ENCODE measurements at places on chromosomes 2 and 18.

GRCh38 chr2:19982268-19982667 is 7.6 kb downstream of the WDR35 start:
- H3K4me1 ChIP-seq = peaks cover 8% of the 10 kb centered on the region
- no peak for DNase-seq
- no peak overlapping the region for H3K27ac ChIP-seq
- H3K4me3 ChIP-seq = no peak overlapping the region
- no peaks in the 10 kb centered on the region for H3K27me3 ChIP-seq

DNA sequence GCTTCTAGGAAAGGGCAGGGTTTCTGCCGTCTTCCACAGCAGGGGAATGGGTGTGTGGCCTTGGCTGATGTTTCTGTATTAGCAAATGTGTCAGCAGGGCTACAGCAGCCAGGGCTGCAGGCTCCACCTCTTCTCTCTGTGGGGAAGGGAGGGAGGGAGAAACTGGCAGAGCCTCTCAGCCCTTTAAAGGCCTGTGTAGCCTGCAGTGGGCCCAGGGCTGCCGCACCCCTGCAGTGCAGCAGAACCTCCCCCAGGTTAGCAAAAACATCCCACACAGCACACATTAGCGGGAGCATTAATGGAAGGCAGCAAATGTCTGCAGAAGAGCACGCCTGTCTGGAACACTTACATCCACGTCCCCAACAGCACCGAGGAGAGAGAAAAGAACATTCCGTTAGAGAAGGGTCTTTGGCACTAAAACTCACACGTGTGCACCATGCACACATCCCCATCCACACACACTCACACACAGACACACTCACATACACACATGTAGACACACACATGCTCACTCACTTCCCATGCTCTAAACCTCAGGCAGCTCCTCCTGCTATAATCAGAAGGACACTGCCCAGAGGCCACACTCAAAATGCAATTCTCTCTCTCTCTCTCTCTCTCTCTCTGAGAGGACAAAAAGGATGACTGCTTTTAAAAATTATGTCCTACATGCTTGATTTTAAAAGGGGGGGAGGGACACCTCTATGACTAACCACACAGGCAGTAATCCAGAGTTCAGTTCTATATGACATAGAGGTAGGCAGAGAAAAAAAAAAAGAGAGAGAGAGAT is 24.1 kb downstream of the MRPL35 start:
- peaks cover 26% of the 10 kb centered on the region for H3K4me1 ChIP-seq
- DNase-seq = no peak
- no peak overlapping the region for H3K27ac ChIP-seq
- no peaks in the 10 kb centered on the region for H3K27me3 ChIP-seq
- H3K4me3 ChIP-seq = no peak overlapping the region
- no peaks in the 10 kb centered on the region for H3K36me3 ChIP-seq

DNA sequence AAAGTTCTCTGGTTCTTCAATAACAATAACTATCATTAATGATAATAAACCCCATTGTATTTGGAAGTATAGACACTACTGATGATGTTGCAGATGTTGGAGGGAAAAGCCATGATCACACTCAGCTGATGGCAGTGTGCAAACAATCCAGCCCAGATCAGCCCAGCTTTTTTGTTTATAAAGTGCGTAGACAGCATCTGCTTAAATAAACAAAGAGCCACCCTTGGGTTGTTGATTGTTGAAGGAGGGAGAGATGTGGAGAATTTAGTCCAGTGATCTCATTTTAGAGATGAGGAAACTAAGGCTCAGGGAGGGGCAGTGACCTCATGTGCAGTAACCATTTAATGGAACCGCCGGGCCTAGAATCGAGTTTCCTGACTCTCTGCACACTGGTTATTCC is 56.0 kb upstream of the MEX3C start:
- H3K27ac ChIP-seq = no peak overlapping the region
- DNase-seq = no peak
- H3K4me1 ChIP-seq = peaks cover 5% of the 10 kb centered on the region
- H3K4me3 ChIP-seq = no peak overlapping the region
- no peaks in the 10 kb centered on the region for H3K27me3 ChIP-seq

GRCh38 chr2:71640489-71640888 is 187.1 kb downstream of the DYSF start:
- H3K4me3 ChIP-seq = no peak overlapping the region
- no peaks in the 10 kb centered on the region for H3K4me1 ChIP-seq
- H3K36me3 ChIP-seq = no peaks in the 10 kb centered on the region
- no peaks in the 10 kb centered on the region for H3K27me3 ChIP-seq

DNA sequence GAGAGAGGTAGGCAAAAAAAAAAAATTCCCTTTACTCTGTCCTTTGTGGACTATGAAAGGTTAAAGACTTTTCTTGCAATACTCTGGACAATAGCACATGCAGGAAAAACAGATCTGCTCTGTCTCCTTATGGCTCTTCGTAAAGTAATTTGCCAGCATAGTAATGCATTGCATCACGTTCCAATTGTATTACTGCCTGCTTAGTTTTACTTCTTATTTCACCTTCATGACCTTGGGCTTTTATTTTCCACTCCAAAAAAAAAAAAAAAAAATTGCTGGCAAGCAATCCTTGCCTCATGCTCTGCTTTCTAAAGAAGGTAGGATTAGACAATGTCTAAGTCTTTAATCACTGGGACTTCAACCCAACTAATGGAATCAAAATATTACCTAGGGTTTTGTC is 1802.7 kb downstream of the SUCLG1 start:
- H3K27ac ChIP-seq = no peak overlapping the region
- H3K4me1 ChIP-seq = no peaks in the 10 kb centered on the region
- no peaks in the 10 kb centered on the region for H3K27me3 ChIP-seq
- no peak overlapping the region for H3K4me3 ChIP-seq
- no peak for DNase-seq

DNA sequence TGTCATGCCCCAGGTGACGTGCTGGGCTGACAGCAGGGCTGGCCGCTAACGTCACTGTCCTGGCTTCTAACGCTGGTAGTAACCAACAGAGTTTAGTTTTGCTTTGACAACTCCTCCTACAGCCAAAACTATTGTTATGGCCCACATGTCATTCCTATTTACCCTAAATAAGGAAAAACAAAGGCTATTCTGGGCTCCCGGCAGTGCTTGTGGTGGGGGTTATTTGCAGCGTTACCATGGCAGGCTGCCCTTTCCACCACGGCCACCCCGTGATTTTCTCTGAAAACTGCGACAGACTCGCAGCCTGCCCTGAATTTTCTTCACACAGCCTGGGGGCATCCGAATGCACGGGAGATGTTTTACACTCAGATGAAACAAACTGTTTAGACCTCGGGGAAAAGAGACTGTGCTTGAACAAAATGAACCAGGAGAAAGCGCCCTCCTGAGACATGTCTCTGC is 115.2 kb downstream of the FAM210A start:
- DNase-seq = no peak
- H3K36me3 ChIP-seq = no peaks in the 10 kb centered on the region
- H3K27ac ChIP-seq = peak overlapping the region; percentile 51

DNA sequence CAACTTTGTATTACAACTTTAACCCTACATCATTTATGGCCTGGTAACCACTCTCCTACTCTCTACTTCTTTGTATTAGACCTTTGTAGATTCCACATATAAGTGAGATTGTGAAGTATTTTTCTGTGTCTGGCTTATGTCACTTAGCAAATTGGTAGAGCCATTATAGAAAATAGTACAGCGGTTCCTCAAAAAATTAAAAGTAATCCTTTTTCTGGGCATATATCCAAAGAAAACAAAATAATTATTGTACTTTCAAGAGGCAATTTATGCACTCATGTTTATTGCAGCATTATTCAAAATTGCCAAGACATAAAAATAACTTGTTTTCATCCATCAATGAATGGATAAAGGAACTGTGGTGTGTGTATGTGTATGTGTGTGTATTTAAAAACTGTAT is 537.5 kb upstream of the FSIP2 start:
- no peak overlapping the region for H3K4me3 ChIP-seq
- no peak overlapping the region for H3K27ac ChIP-seq
- H3K4me1 ChIP-seq = no peaks in the 10 kb centered on the region
- no peaks in the 10 kb centered on the region for H3K27me3 ChIP-seq
- no peak for DNase-seq

GRCh38 chr2:142140434-142140845 is 9.6 kb upstream of the LRP1B start:
- no peaks in the 10 kb centered on the region for H3K4me1 ChIP-seq
- DNase-seq = no peak
- peaks cover 17% of the 10 kb centered on the region for H3K27me3 ChIP-seq
- H3K4me3 ChIP-seq = no peak overlapping the region
- no peaks in the 10 kb centered on the region for H3K36me3 ChIP-seq
- H3K27ac ChIP-seq = no peak overlapping the region

DNA sequence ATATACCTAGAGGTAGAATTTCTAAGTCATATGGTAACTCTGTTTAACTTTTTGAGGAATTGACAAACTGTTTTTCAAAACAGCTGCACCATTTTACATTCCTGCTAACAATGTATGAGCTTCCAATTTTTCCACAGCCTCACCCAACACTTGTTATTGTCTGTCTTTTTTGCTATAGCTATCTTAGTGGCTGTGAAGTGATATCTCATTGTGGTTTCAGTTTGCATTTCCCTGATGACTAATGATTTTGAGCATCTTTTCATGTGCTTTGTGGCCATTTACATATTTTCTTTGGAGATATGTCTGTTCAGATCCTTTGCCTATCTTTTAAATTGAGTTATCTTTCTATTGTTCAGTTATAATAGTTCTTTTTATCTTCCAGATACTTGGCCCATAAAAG is 273.8 kb downstream of the AGPS start:
- H3K4me3 ChIP-seq = no peak overlapping the region
- H3K36me3 ChIP-seq = no peaks in the 10 kb centered on the region
- DNase-seq = no peak
- no peak overlapping the region for H3K27ac ChIP-seq
- H3K27me3 ChIP-seq = no peaks in the 10 kb centered on the region

DNA sequence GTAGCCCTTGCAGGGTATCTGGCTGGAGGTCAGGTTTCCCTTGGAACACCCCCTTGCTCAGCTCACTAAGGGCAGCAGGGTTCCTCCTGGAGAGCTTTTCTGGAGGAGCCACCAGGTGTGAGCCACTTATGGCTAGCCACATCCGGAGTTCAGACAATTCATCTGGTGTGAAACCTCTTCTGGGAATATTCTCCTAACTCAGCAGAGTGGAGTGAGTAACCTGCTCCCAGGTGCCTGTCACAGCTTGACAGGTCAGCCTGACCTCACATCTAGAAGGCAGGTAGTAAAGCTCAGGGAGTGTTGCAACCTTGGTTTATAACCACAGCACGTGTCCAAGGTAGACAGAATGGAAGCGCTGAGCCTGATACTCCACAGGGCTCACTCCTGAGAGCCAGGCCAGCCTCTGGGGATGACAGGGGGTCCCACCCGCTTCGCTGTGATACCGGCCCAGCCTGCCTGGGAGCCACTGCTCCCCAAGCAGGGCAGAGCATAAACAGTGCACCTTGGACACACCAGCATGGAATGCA is 62.6 kb upstream of the TGFA start:
- no peak for DNase-seq
- peaks cover 25% of the 10 kb centered on the region for H3K27me3 ChIP-seq
- H3K4me3 ChIP-seq = no peak overlapping the region
- H3K27ac ChIP-seq = no peak overlapping the region
- H3K4me1 ChIP-seq = no peaks in the 10 kb centered on the region

GRCh38 chr18:78979056-78979729 is 425 bp upstream of the SALL3 start:
- H3K4me1 ChIP-seq = peaks cover 49% of the 10 kb centered on the region
- no peak for DNase-seq
- peaks cover 78% of the 10 kb centered on the region for H3K27me3 ChIP-seq
- no peak overlapping the region for H3K4me3 ChIP-seq

DNA sequence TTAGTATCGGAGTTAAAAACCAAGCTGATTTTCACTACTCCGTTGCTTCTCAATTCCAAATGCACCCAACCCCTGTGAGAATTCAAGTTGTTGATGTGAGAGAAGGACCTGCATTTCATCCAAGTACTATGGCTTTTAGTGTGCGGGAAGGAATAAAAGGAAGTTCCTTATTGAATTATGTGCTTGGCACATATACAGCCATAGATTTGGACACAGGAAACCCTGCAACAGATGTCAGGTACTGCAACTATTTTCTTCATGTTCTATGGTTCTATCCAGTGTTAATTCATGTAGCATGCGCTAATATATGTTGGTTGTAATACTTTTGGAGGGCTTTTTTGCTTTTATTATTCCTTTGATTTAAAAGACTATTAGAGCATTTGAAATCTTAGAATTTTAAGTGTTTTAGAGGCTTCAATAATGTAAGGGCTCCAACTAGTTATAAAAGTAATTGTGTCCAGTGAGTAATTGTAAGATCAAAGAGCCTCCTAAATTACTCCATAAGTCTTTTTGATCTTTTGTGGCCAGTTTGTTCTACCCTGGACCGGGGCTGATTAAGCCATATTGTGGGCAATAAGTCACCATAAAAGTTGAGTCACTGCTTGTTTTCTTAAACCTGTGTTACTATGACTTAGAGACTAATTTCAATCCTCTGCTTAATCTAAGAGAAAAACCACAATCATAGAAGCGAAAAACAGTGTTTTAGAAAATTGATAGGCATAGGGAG is 22.9 kb downstream of the DSG4 start:
- H3K27me3 ChIP-seq = peaks cover 3% of the 10 kb centered on the region
- H3K4me3 ChIP-seq = no peak overlapping the region
- no peaks in the 10 kb centered on the region for H3K36me3 ChIP-seq
- H3K27ac ChIP-seq = no peak overlapping the region
- DNase-seq = no peak

GRCh38 chr2:60355849-60356261 is 197.6 kb downstream of the BCL11A start:
- H3K36me3 ChIP-seq = no peaks in the 10 kb centered on the region
- H3K27me3 ChIP-seq = no peaks in the 10 kb centered on the region
- peaks cover 15% of the 10 kb centered on the region for H3K4me1 ChIP-seq
- DNase-seq = no peak

GRCh38 chr2:148893906-148894305 is 18.9 kb downstream of the KIF5C start:
- no peak overlapping the region for H3K4me3 ChIP-seq
- peaks cover 8% of the 10 kb centered on the region for H3K4me1 ChIP-seq
- no peak overlapping the region for H3K27ac ChIP-seq
- peaks cover 19% of the 10 kb centered on the region for H3K36me3 ChIP-seq
- DNase-seq = no peak

DNA sequence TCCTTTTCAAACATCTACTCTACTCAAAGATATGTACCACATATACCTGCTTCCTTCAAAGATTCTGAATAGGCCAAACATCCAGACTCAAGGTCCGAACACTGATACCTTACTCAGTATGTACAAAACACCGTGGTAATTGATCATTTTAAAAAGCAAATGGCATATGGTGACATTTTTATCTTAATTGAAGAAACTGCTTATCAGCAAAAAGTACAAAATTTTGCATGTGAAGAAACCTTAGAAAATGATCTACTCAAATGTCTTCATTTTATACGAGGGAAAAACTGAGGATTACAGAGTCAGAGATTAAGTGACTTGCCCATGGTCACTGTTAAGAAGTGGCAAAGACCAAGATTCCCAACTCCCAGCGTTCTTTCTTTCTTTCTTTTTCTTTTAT is 133.0 kb downstream of the CACNB4 start:
- H3K27me3 ChIP-seq = no peaks in the 10 kb centered on the region
- no peak for DNase-seq
- H3K4me3 ChIP-seq = no peak overlapping the region
- H3K4me1 ChIP-seq = no peaks in the 10 kb centered on the region
- H3K36me3 ChIP-seq = no peaks in the 10 kb centered on the region

GRCh38 chr18:34707670-34708069 is 2.4 kb upstream of the DTNA start:
- H3K27me3 ChIP-seq = peaks cover 15% of the 10 kb centered on the region
- H3K27ac ChIP-seq = no peak overlapping the region
- H3K4me1 ChIP-seq = peaks cover 38% of the 10 kb centered on the region
- H3K4me3 ChIP-seq = no peak overlapping the region
- DNase-seq = no peak
- H3K36me3 ChIP-seq = no peaks in the 10 kb centered on the region
